ENCODE measurements at places on chromosomes 3 and 15.
A peak's percentile ranks its signal among the peaks of the same experiment; 100 is the strongest.

DNA sequence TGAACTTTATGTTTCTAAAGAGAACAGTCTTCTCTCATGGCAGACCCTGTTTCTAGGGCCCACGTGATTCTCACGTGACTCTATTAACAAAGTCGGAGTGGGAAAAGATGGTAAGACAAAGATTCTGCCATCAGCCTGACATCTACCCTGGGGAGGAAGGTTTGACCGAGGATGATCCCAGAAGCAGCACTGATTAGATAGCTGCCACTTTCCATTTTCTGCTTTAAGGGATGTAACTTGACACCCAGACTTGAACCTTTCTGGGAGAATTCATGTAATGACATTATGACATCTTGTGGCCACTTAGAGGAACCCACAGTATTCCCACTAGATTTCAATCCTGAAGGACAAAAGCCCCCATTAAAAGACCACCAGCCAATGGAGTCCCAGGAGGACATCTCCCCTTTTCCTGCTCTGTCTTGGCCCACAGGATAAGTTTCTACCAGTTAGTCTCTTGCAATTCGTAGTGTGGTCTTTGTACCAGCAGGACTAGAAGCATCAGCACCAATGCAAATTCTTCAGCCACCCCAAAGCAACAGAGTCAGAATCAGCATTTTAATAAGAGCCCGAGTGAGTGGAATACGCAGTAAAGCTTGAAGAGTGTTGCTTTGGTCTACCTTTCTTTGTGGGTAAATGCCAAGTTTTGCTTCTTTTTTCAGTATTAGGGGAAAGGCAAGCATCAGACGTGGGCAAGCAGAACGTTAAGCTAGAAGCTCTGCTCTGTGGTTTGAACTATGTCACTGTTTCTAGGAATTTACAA lies 480.5 kb upstream of the PROK2 start:
- DNase-seq: no peak

DNA sequence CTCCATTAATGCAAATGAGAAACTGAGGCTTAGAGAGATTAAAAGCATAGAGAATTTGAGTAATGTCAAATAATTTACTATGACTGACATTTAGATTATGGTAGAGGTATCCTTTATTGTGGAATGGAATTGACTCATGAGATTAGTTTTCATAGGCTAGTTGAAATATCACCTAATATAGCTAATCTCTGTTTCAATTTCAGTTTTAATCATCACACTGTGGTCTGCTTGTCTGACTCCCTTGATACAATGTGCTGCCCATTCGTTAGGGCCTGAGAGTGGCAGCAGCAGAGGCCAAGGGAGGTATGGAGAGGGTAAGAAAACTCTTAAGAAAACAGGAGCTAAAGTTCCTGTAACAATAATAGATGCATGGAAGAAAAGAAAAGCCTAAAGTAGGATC lies 13.2 kb upstream of the ZBTB20 start:
- no peak for DNase-seq

DNA sequence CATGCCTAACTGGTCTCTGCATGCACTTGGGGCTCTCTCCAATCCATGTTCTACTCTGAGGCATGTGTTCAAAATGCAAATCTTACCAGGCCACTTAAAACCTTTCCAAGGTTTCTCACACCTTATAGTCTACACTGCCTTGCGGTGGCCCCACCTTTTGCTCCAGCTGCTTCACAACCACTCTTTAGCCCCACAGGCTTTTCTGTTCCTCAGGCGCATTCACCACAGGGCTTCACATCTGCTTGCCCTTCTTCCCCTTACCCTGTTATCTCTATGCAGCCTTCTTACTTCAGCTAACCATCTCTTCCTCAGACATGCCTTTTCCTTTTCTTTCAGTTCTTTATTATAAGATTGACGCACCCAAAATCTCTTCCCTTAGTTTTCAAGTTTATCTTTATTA lies 37.8 kb downstream of the MINDY4B start:
- DNase-seq: no peak

DNA sequence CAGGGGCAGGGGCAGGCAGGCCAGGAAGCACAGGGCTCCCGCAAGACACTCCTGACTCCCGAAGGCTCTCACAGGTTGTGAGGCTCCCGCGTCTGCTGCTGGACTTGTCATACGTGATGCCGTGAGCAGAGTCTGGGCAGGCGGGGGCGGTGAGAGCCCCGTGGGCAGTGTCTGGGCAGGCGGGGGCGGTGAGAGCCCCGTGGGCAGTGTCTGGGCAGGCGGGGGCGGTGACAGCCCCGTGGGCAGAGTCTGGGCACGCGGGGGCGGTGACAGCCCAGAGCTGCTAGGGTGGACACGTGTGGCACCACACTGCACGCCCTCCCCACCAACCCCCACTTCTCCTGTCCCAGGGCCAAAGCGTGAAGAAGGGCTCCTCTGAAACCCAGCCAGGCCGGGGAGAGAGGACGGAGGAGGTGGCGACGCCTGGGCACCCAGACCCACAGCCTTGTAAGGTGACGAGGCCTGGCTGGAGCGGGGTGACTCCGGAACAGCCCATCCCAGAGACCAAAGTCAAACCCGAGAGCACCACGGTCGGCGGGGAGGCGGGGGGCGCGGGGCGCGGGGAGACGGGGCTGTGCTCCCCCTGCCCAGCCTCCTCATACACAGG lies 35.0 kb downstream of the TNK2 start:
- DNase-seq: no peak

DNA sequence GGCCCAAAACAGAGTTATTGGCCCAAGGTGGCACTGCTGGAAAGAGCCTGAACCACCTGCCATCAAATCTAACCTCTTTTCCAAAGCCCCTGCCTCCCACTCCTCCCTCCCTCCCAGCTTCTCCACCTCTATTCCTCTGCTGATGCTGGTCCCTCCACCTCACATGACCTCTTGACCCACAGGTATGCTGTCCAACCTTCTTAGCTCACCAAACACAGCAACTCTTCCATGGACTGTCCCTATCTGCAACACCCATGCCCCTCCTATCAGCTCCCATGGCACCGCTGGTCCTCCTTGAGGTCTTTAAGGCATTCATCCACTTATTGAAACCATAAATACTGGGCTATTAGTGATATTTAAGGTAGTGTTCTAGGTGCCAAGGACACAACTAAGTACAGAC lies 12.6 kb downstream of the NUP210 start:
- DNase-seq: no peak

DNA sequence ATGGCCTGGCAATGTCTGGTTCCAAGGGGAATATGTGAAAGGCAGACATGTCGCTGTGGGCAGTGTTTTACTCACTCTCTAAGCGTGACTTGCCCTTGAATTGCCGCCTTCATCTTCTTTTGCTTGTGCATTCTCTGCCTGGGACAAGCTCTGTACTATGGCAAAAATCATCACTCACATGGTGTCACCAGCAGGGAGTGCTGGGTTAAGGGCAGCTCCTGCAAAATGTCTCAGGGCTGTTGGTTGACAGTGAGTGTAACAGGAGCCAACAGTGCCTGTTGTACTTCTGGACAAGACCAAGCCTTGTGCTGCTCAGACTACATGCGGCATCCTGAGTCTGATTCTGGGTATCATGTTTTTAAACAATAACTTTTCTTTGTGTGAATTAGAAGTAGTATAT lies 45.3 kb upstream of the KY start:
- no peak for DNase-seq

- DNase-seq: no peak
Measured at GRCh38 chr3:149299938-149300801, 33.3 kb downstream of the TM4SF18 start.

DNA sequence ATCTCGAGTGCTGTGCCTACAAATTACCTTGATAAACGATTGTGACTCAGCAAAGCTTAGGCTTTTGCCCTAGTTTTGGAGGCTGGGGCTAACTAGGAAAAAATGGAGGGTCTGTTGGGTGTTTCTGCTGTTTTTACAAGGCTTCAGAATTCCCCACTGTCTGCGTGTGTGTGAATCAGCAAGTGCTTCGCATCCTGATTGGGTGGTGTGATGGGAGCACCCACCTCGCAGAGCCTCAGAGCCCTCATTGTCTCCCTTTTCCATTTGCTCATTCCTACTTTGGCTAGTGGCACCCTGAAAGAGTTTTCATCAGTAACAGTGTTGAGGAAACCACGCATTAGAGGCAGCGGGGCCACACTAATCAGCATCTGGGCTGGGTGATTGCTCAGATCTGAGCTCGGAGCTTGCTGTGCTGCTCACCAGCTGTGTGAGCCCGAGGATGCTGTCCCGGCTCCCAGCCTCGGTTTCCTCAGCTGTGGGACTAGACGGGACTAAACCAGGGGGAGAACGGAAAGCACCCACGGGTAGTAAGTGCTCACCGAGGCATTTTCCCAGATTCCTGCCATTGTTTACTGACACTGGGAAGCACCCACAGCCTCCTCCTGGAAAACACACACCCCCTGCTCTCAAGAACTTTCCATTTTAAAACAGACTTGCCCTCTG lies 40.6 kb downstream of the GOLGA8S start:
- DNase-seq: no peak

DNA sequence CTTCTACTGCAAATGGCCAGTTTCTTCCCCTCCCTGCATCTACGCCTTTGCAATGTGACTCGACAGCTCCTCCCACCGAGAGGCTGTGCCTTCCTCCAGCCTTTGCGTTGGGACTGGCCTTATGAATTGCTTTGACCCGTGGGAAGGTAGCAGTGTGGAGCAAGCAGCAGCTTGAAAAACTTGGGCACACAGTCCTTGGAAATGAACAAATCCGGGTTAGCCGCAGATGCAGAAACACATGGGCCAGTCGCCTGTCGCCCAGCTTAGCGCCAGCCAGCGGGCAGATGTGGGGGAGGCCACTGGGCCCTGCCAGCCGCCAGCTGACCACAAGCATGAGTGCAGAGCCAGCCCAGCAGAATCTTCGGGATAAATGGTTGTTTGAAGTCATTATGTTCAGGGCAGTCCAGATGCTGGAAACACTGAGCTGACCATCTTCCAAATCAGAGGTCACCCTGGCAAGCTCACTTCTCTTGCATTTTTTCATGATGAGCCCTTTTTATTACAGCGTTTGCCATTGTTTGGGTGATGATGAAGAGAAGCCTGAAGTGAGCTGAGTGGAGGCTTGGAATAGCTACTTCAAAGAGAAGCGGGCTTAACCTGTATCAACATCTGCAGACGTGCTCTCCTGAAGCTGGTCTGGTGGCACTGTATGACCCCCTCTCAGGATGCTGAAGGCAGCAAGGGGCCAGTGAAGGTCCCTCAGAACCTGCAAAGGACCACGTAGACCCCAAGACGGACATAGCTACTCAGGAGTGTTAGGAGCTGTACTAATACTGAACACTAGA lies 9.8 kb downstream of the SELENOS start:
- DNase-seq: no peak

DNA sequence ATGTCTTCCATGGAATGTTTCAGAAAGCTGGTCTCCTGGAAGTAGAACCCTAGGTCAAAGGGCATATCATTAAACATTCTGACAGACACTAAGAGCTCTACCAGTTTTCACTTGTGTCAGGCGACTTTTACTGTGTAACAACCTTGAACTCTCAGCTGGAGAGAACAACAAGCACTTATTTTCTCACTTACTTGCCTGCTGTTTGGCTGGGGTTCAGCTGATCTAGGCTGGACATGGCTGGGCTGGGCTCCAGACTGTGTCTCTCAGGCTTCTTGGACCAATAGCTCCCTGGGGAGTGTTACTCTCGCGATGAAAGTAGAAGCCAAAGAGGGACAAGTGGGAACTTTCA lies 527.3 kb downstream of the SHQ1 start:
- DNase-seq: no peak

- DNase-seq: peak; percentile 48
Measured at GRCh38 chr15:67172172-67172571, 82.3 kb downstream of the AAGAB start.

- DNase-seq: no peak
Measured at GRCh38 chr15:81507831-81508230, 133.8 kb upstream of the TMC3 start.

GRCh38 chr3:47782446-47783308 lies 984 bp upstream of the SMARCC1 start:
- no peak for DNase-seq

DNA sequence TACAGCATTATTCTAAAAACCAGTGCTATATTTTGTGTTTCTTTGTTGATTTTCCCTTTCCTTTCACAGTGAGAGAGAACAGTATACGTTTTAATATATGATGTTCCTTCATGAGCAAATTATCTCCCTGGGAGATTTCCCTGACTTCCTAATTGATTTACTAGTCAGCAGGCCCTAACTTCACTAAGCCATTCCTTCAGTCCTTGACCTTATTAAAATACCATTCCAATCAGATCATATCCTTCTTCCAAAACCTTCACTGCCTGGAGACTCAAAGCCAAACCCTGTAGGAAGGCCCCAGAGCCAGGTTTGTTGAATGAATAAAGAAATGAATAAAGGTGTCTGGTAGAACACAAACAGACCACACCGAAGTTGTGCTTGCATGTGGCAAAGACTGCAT lies 43.8 kb upstream of the ARHGEF3 start:
- no peak for DNase-seq

DNA sequence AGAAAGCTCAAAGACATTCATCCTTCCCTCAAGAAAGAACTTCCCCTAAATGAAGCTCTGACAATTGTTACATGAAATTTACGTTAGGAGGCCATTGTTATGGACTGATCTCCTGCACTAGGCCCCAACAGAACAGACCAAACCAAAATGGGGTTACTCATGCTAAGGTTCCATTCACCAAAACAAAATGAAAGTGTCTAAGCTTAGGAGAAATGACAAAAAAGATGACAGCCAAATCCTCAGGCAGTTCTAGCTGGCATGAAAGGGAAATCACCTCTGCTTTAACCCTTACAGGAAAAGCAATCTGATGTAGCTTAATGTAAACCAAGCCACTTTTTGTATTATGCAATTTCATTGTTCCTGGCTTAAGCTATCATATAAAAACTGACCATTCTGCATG lies 271.2 kb downstream of the MAGI1 start:
- DNase-seq: no peak

GRCh38 chr3:134522541-134522940 lies 36.7 kb downstream of the CEP63 start:
- no peak for DNase-seq

GRCh38 chr3:180932819-180933218 lies 20.3 kb downstream of the FXR1 start:
- DNase-seq: no peak

DNA sequence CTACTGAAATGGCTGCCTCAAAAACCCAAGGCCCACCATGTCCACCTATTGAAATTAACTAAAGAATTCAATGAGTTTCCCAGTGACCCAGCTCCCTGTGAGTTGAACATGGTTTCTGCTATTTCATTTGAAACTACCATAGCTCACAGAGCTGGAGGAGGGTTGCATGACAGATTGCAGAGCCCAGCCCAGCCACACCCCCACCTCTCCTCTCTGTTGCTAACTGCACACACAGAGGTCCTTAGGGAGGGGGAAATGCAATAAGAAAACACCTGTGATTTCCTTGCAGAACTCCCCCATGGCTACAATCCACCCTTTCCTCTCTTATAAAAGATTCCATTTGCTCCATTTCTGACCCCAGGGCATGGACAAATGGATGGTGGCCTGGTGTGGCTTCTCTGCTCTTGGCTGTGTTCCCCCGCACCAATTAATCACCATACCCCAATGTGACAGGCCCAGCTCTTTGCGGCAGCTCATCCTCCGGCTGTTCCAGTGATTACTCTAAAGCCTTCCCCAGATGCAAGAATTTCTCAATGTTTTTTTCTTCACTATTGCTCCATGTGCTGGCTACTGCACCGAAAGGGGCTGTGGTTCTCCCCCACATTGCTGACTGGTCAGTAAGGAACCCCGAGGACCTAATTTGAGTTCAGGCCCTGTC lies 208.4 kb upstream of the KBTBD8 start:
- no peak for DNase-seq

Measured in activated T-cell treated with anti-CD3 and anti-CD28 coated beads, Interleukin-2, amount 50 U/mL, for 72 hours (primary cell).